Ammon's horn (tissue), 1 donor: ENCODE measurements at places on chromosomes 12 and 14.

- no peak for DNase-seq
Measured at GRCh38 chr14:80772504-80772903, 169.0 kb downstream of the CEP128 start.

GRCh38 chr12:14959463-14959862, 1.9 kb downstream of the ARHGDIB start:
- no peak for DNase-seq

DNA sequence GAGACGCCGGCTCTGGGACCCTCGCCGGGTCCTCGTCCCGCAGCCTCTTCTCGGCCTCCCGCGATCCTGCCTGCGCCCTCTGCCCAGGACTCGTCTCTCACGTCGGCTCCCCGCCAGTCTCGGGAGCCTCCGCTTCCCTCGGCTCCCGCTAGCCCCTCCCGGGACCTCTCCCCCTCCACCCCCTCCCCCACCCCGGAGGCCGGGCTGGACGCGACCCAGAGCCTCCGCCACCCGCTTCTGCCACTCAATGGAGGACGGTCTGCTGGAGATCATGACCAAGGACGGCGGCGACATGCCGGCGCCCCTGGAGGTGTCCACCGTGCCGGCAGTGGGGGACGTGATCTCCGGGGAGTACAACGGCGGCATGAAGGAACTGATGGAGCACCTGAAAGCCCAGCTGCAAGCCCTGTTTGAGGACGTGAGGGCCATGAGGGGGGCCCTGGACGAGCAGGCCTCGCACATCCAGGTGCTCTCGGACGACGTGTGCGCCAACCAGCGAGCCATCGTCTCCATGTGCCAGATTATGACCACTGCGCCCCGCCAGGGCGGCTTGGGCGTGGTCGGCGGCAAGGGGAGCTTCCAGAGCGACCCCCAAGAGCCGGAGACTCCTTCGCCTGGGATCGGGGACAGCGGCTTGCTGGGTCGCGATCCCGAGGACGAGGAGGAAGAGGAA, 568 bp downstream of the CCDC184 start:
- no peak for DNase-seq

- peak; percentile 9 for DNase-seq
Measured at GRCh38 chr12:87274594-87275245, 754.5 kb downstream of the C12orf50 start.

- DNase-seq: no peak
Measured at GRCh38 chr12:46100551-46101484, 110.4 kb upstream of the SCAF11 start.

- no peak for DNase-seq
Measured at GRCh38 chr12:120121766-120122293, 5.3 kb upstream of the RAB35 start.

DNA sequence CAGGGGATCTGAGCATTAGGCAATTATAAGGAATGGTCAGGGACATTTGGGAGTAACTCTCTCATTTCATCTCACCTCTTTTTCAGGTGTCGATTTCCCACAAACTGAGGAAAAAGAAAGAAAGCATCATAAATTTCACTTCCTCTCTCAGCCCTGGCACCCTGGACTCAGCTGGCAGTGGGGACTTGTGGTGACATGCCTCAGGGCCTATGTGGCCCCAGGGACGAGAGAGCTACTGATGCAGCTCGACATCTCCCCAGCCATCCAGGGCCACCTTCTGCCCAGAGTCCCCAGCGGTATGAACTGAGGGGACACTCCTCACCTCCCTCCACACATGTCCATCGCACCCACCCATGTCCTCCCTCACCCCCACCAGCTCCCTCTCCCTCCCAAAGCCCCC, 11.7 kb downstream of the TNFRSF1A start:
- no peak for DNase-seq

- no peak for DNase-seq
Measured at GRCh38 chr12:12528361-12529270, 34.0 kb downstream of the DUSP16 start.

- no peak for DNase-seq
Measured at GRCh38 chr14:92684801-92685560, 63.4 kb downstream of the LGMN start.

- DNase-seq: no peak
Measured at GRCh38 chr12:50041962-50042361, 15.4 kb upstream of the ASIC1 start.

DNA sequence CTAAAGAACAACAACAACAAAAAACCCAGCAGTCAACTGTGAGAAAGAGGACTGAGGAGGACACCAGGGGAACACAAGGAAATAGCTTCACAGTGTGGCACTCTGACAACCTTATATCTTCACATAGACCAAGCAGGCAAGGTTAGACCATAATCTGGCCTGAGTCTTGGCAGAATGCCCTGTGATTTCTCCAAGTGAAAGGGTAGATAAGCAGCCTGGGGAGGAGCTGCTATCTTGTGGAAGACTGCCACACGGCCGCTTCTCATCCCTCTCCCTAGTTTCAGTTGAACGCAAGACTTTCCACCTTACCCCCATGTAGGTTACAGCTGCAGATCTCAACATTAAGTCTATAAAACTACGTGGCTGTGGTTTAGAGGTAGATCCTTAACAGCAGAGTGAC, 3.7 kb downstream of the SLC25A21 start:
- no peak for DNase-seq

GRCh38 chr12:53213348-53213747, 6.3 kb upstream of the ITGB7 start:
- DNase-seq: peak; percentile 90

DNA sequence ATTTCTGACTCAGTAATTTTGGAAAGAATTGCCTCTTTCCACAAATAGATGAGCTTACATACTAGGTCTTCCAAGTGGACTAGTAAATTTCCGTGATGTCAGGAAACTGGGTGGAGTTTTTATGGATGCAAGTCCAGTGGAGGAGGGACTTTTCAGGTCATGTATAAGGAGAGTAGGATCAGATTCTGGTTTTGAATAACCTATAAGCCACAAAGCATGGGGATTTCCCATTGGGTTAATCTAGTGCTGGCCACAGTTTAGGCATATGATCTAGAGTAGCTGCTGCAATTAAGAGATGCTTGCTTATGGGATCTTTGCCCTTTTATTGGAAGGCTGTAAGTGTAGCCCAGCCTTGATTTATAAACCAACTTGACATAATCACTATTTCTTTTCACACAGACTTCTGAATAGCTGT, 33.8 kb downstream of the STK38L start:
- no peak for DNase-seq

GRCh38 chr12:62919838-62920237, 15.1 kb downstream of the PPM1H start:
- peak; percentile 82 for DNase-seq
